ENCODE measurements at places on chromosomes 4 and X. TPM values are rescaled to one million over a fixed set of nuclear protein-coding genes. Genes with fewer than 3 reads are reported as not detected.

Gene SPP1
- polyA plus RNA-seq, result 0.29 TPM

Gene ATOH1
- not detected for polyA plus RNA-seq

DNA sequence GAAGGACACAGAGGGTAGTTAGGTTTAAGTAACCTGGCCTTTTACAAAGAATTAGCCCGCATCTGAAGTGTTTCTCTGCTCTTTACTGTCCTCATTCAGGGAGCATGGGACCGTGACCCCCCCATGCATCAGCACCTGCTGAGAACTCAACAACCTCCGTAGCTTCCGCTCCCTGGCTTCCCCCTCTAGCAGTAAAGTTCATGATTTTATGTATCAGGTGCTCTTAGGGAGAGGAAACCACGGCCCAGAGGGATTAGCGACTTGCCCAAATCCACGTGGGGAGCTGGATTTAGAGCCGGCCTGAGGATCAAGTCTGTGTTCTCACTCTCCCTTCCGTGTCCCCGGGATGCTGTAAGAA lies 284.6 kb upstream of the GATB start:
- no peaks in the 10 kb centered on the region for H3K4me1 ChIP-seq
- no peak overlapping the region for H3K4me3 ChIP-seq
- no peaks in the 10 kb centered on the region for H3K27me3 ChIP-seq

- H3K27me3 ChIP-seq, result no peaks in the 10 kb centered on the region
- H3K4me1 ChIP-seq, result no peaks in the 10 kb centered on the region
- H3K4me3 ChIP-seq, result no peak overlapping the region
- no peak for DNase-seq
- H3K27ac ChIP-seq, result no peak overlapping the region
- no peaks in the 10 kb centered on the region for H3K36me3 ChIP-seq
These were observed 41.2 kb downstream of the TMA16 start for GRCh38 chr4:163535657-163536056.

DNA sequence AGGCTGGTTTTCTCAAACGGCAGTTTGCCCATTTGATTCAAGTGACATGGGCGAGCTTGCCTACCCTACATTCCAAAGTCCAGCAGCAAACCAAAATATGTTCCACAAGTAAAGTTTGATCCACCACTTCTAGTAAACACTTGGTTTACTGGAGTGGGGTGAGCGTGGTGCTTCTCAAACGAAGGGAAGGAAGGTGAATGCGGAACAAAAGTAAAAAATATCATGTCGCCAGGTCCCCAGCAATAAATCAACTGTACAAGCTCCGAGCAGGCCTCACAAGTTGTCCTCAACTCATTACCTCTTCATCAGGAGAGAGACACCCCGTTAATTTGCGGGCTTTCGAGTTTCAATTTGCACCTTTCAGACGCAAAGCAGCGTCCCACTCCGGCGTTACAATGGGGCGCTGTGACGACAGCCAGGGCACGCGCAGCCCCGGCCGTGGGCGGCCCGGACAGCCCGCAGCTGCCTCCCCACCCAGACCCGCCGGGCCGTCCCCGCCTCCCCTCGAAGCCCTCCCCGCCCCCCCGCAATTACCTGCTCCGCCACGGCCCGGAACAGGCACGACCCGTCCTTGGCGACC lies 1.0 kb downstream of the OTUD4 start:
- H3K27ac ChIP-seq, result peak overlapping the region; percentile 95
- H3K4me3 ChIP-seq, result peak overlapping the region; percentile 67
- H3K36me3 ChIP-seq, result no peaks in the 10 kb centered on the region
- H3K27me3 ChIP-seq, result no peaks in the 10 kb centered on the region
- peak; percentile 65 for DNase-seq

GRCh38 chr4:11287055-11287454 lies 141.6 kb downstream of the HS3ST1 start:
- no peak overlapping the region for H3K4me3 ChIP-seq
- no peak for DNase-seq
- H3K4me1 ChIP-seq, result no peaks in the 10 kb centered on the region
- no peaks in the 10 kb centered on the region for H3K27me3 ChIP-seq

- no peaks in the 10 kb centered on the region for H3K27me3 ChIP-seq
- DNase-seq, result no peak
- H3K36me3 ChIP-seq, result no peaks in the 10 kb centered on the region
These were observed 362.2 kb upstream of the EMCN start for GRCh38 chr4:100880011-100880410.

DNA sequence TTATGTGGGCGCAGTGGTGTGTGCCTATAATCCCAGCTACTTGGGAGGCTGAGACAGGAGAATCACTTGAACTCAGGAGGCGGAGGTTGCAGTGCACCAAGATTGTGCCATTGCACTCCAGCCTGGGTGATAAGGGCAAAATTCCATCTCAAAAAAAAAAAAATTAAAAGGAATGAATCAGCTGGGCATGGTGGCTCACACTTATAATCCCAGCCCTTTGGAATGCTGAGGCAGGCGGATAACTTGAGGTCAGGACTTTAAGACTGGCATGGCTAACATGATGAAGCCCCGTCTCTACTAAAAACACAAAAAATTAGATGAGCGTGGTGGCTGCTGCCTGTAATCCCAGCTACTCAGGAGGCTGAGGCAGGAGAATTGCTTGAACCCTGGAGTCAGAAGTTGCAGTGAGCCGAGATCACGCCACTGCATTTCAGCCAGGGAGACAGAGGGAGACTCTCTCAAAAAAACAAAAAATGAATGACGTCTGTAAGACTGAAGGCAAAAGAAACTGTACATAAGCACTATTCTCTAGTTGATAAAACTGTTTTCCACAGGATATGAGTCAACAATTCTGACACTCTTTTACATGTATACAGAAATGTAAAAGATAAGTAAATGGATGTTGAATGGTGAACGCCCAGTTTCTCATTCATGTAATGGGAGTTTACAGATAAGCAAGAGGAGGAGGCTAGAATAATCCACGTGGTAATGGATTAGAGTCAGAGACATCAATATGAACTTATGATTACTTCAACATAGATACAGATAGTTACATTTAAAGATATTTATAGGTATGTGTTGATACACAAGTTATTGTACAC lies 22.2 kb downstream of the CENPC start:
- H3K27ac ChIP-seq, result no peak overlapping the region
- DNase-seq, result no peak
- no peaks in the 10 kb centered on the region for H3K27me3 ChIP-seq
- H3K36me3 ChIP-seq, result no peaks in the 10 kb centered on the region
- no peak overlapping the region for H3K4me3 ChIP-seq
- no peaks in the 10 kb centered on the region for H3K4me1 ChIP-seq

GRCh38 chr4:83922402-83922801 lies 386.5 kb downstream of the GPAT3 start:
- DNase-seq, result no peak
- no peak overlapping the region for H3K27ac ChIP-seq
- H3K4me3 ChIP-seq, result no peak overlapping the region
- no peaks in the 10 kb centered on the region for H3K4me1 ChIP-seq
